ENCODE measurements at places on chromosomes 4 and X.

GRCh38 chr4:75036046-75036830, 103.3 kb downstream of the PARM1 start:
- no peaks in the 10 kb centered on the region for H3K27me3 ChIP-seq
- no peak for DNase-seq
- H3K4me1 ChIP-seq = no peaks in the 10 kb centered on the region
- H3K4me3 ChIP-seq = no peak overlapping the region

GRCh38 chr4:16250661-16251365, 24.5 kb upstream of the TAPT1 start:
- H3K4me1 ChIP-seq = no peaks in the 10 kb centered on the region
- no peaks in the 10 kb centered on the region for H3K27me3 ChIP-seq
- DNase-seq = no peak
- no peak overlapping the region for H3K4me3 ChIP-seq
- no peaks in the 10 kb centered on the region for H3K36me3 ChIP-seq

- H3K4me3 ChIP-seq = no peak overlapping the region
- H3K27me3 ChIP-seq = no peaks in the 10 kb centered on the region
- no peak overlapping the region for H3K27ac ChIP-seq
- no peak for DNase-seq
- no peaks in the 10 kb centered on the region for H3K4me1 ChIP-seq
Measured at GRCh38 chr4:136742333-136742732, 790.0 kb downstream of the PCDH18 start.

GRCh38 chrX:68913249-68913547, 84.4 kb downstream of the EFNB1 start:
- no peaks in the 10 kb centered on the region for H3K27me3 ChIP-seq
- H3K4me3 ChIP-seq = no peak overlapping the region
- no peak overlapping the region for H3K27ac ChIP-seq
- no peaks in the 10 kb centered on the region for H3K4me1 ChIP-seq
- no peak for DNase-seq

- no peaks in the 10 kb centered on the region for H3K36me3 ChIP-seq
- no peak overlapping the region for H3K4me3 ChIP-seq
- DNase-seq = no peak
- H3K27me3 ChIP-seq = no peaks in the 10 kb centered on the region
Measured at GRCh38 chrX:78527818-78528217, 131.3 kb downstream of the RTL3 start.

GRCh38 chrX:44244008-44244407, 99.5 kb downstream of the EFHC2 start:
- no peaks in the 10 kb centered on the region for H3K36me3 ChIP-seq
- no peaks in the 10 kb centered on the region for H3K27me3 ChIP-seq
- DNase-seq = no peak
- H3K27ac ChIP-seq = no peak overlapping the region
- no peak overlapping the region for H3K4me3 ChIP-seq

DNA sequence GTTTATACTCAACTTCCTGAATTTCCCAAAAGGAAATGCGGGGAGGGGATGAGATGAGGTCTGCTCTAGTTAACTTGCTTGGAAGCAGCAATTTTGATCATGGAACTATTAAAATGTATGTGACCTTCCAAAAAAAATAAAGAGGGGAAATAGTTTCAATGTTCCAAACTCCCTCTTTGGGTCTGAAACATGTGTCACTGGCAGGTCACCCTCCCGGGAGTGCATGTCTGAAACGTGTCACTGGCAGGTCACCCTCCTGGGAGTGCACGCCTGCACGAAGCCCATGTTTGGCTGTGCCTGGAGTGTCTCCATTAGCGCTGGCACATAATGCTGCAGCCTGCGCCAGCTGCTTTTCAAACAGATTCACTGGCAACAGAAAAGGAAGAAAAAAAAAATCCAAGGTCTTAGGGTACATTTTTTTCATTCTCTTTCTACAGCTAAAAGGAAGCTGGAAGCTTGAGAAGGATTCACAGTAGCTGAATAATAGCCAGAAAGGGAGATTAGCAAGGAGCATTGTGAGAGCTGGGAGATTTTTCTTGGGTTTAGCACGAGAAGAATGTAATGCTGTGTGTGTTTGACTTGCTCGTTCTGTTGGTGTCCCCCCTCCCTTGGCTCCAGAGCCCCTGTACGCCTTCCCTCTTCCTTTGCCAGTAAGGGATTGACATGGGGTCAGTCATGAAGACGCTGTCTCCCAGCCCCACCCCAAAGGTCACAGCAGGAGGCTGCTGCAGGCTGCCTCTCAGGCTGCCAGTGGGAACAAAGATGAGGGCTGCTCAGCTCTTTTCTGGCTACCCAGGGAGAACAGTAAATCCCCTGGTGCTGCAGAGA, 39.2 kb upstream of the TLR3 start:
- no peaks in the 10 kb centered on the region for H3K36me3 ChIP-seq
- H3K27ac ChIP-seq = no peak overlapping the region
- H3K4me3 ChIP-seq = no peak overlapping the region

DNA sequence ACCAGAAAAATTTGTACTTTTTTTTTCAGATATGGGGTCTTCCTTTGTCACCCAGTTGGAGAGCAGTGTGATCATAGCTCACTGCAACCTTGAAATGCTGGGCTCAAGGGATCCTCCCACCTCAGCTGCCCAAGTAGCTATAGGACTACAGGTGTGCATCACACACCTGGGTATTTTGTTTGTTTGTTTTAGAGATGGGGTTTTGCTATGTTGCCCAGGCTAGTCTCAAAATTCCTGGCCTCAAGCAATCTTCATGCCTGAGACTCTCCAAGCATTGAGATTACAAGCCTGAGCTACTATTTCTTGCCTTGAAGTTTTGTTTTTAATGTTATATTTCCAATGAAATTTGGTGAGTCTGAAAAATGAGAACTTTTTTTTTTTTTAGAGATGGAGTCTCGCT, 847.8 kb downstream of the TRIML1 start:
- no peaks in the 10 kb centered on the region for H3K27me3 ChIP-seq
- H3K4me1 ChIP-seq = no peaks in the 10 kb centered on the region
- DNase-seq = no peak
- H3K27ac ChIP-seq = no peak overlapping the region

GRCh38 chrX:122203399-122203798, 980.7 kb upstream of the GRIA3 start:
- no peaks in the 10 kb centered on the region for H3K4me1 ChIP-seq
- H3K27me3 ChIP-seq = no peaks in the 10 kb centered on the region
- DNase-seq = no peak
- H3K27ac ChIP-seq = no peak overlapping the region

DNA sequence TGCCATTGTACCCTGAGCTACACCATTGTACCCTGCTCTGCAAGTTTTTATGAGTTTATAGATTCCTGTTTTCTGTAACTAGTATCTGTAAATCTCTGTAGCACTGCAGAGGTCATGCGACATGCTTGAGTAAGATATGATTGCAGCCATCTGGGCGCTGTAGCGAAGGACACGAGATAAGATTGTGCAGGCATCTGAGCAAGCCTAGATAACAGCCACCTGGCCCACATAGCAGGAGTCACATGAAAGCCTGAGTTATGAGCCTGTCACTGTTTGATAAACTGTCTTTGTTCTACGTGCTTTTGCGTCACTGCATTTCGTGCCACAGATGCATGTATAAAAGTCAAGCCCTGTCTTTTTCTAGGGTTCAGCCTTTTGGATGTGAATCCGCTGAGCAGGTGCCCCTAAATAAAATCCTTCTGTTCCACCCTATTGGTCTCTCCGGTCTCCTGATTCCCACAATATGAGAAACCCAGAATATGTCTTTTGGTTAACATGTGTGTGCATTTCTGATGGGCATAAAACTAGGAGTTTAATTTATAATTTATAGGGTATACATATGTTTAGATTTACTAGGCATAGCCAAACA, 327.6 kb upstream of the MAOA start:
- DNase-seq = no peak
- no peaks in the 10 kb centered on the region for H3K36me3 ChIP-seq
- H3K27me3 ChIP-seq = no peaks in the 10 kb centered on the region
- no peak overlapping the region for H3K4me3 ChIP-seq
- H3K27ac ChIP-seq = no peak overlapping the region

GRCh38 chr4:8181119-8181518, 18.0 kb upstream of the SH3TC1 start:
- DNase-seq = no peak
- H3K4me3 ChIP-seq = no peak overlapping the region
- H3K36me3 ChIP-seq = no peaks in the 10 kb centered on the region
- H3K4me1 ChIP-seq = no peaks in the 10 kb centered on the region
- H3K27ac ChIP-seq = no peak overlapping the region

- DNase-seq = no peak
- no peaks in the 10 kb centered on the region for H3K27me3 ChIP-seq
- H3K36me3 ChIP-seq = no peaks in the 10 kb centered on the region
- H3K27ac ChIP-seq = no peak overlapping the region
Measured at GRCh38 chrX:5976332-5976731, 252.3 kb downstream of the NLGN4X start.

DNA sequence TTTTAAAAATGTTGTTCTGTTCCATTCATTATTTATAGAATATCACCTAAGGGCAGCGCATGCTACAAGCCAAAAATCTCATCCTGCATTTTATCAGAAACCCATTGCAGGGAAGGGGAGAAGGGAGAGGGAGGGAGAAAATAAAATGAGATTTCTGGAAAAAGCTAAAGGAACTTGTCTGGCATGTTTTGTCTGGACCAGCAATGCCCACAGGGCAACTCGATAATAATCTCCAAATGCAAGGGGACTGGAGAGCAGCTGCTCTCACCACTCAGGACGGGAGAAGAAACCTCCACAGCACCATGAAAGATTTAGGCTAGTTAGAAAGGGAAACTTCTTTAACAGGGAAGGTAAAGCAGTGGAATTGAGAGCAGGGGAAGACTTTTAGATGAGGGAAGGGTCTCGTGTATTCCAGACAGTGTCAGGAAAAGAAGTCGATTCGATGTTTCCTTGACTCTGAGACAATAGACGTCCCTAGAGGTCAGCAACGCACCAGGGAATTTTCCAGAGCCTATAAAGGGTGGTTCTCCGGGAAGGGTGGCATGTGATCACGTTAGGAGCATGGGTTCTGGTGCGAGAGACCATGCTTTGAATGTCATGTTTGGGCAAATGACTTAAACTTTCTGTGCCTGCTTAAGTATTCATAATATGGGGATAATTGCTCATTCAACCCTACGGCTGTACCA, 132.2 kb upstream of the NDP start:
- no peak overlapping the region for H3K27ac ChIP-seq
- no peak overlapping the region for H3K4me3 ChIP-seq
- H3K36me3 ChIP-seq = no peaks in the 10 kb centered on the region
- H3K4me1 ChIP-seq = no peaks in the 10 kb centered on the region
- H3K27me3 ChIP-seq = no peaks in the 10 kb centered on the region

- no peaks in the 10 kb centered on the region for H3K4me1 ChIP-seq
- no peak for DNase-seq
- H3K27ac ChIP-seq = no peak overlapping the region
- no peaks in the 10 kb centered on the region for H3K36me3 ChIP-seq
- no peaks in the 10 kb centered on the region for H3K27me3 ChIP-seq
- no peak overlapping the region for H3K4me3 ChIP-seq
Measured at GRCh38 chr4:136928957-136929411, 603.3 kb downstream of the PCDH18 start.

DNA sequence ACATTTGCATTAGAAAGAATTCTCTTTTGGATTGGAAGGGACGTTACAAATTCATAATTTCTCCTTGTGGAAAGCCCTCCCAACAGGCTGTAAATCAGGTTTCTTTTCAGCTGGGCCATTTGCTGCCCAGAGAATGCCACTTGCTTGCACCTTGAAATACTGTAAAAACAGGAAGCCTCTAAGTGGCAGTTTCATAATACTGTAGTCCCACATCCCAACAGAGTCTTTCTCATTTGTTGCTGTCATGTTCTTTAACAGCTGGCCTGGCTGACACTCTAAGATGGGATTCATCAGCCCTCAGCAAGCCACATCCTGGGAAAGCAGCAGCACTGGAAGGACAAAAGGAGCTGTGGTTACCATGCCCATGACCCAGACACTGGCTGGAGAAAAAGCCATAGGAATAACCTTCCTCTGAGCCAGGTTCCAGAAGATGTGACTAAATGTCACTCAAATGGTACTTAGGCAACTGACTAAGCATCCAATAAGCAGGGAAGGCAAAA, 221.9 kb upstream of the MBNL3 start:
- H3K27me3 ChIP-seq = no peaks in the 10 kb centered on the region
- DNase-seq = no peak
- no peaks in the 10 kb centered on the region for H3K4me1 ChIP-seq

- H3K36me3 ChIP-seq = peaks cover 12% of the 10 kb centered on the region
- no peaks in the 10 kb centered on the region for H3K27me3 ChIP-seq
- peaks cover 19% of the 10 kb centered on the region for H3K4me1 ChIP-seq
- DNase-seq = no peak
- H3K27ac ChIP-seq = no peak overlapping the region
Measured at GRCh38 chr4:184664445-184665210, 15.1 kb downstream of the PRIMPOL start.

- H3K27ac ChIP-seq = no peak overlapping the region
- H3K36me3 ChIP-seq = no peaks in the 10 kb centered on the region
- no peak overlapping the region for H3K4me3 ChIP-seq
- H3K27me3 ChIP-seq = no peaks in the 10 kb centered on the region
- H3K4me1 ChIP-seq = no peaks in the 10 kb centered on the region
Measured at GRCh38 chr4:10743357-10743756, 58.8 kb upstream of the CLNK start.

GRCh38 chr4:173121076-173121561, 47.5 kb upstream of the GALNT7 start:
- H3K27ac ChIP-seq = no peak overlapping the region
- no peaks in the 10 kb centered on the region for H3K36me3 ChIP-seq
- no peaks in the 10 kb centered on the region for H3K27me3 ChIP-seq

DNA sequence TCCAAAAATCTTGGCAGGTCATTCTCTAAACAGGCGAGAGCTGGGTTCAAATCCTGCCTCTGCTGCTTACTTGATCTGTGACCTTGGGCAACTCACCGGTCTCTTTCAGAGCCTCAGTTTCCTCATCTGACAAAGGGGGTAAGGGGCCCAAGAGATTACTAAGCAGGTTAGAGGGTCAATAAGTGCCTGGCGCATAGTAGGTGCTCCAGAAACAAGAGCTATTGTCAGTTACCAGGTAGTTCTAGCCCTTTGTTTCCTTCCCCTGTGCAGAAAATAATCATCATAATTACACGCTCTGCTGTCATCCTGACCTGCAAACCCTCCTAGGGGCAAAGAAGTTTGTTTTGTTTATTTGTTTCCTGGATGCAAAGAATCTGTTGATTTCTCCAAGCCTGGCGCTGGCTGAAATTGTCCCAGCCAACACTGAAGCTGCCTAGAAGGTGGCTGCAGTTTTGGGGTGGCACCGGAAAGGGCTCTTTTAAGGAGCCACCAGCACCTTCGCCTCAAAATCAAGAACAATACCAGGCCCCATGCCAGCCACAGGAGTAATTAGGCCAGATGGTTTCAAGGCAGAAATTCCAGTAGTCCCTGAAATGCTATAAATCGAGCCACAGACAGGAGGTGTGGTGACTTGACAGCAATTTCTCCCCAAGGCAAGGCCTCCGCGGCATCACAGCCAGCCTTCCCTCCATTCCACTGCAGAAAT, 10.2 kb upstream of the KIAA0232 start:
- no peaks in the 10 kb centered on the region for H3K36me3 ChIP-seq
- DNase-seq = no peak
- H3K4me3 ChIP-seq = no peak overlapping the region
- H3K27me3 ChIP-seq = no peaks in the 10 kb centered on the region

DNA sequence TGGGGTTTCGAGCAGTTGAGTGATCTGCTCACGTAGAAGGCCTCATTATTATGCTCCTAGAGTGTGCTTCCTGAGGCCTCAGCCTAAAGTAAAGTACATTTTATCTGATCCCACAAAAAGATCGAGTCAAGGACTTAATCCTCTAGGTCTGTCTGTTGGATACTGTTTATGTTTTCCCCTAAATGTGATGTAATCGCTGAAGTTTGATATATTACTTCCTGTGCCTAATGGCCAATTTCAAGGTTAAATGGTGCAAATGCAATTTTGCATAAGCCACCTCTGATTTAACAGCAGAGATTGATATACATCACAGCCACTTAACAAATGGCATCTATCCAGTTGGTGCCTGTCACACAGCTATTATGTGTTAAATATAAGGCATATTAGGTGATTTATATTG, 19.4 kb upstream of the SERTM2 start:
- H3K4me3 ChIP-seq = no peak overlapping the region
- no peak overlapping the region for H3K27ac ChIP-seq
- no peaks in the 10 kb centered on the region for H3K27me3 ChIP-seq
- no peaks in the 10 kb centered on the region for H3K4me1 ChIP-seq

Data from naive thymus-derived CD4-positive, alpha-beta T cell (primary cell).